ENCODE measurements at places on chromosomes 16 and 17. TPM values are rescaled to one million over a fixed set of nuclear protein-coding genes. Genes with fewer than 3 reads are reported as not detected.

DNA sequence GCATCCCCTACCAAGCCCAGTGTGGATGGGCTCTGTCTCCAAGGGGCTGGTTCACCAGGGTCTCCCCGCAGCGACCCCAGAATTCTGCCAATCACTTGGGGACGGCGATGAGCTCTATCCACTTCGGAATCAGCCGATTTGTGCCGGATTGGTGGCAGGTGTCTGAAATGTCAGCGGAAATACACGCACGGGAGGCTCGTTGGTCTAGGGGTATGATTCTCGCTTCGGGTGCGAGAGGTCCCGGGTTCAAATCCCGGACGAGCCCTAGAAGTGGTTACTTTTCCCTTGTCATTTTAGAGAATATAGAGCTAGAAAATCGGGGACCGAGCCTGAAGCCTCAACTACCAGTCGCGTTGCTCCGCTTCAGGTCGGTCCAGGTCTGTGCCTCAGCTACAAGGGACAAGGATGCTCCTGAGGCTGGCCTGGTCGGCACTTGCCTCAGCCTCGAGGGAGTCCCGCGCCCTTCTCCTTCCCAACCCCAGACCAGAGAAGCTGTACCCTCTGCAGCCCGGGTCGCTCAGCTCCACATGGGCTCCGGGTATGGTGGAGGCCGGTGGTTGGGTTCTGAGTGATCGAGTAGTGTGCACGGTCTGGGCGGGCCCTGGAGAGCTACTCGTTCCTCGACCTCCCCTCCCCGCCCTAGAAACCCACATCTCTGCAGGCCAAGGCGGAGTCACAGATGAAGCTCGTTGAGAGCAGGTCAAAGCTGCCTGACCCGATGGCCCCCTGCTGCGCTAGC is 16.0 kb upstream of the OR1F1 start:
- DNase-seq = no peak

GRCh38 chr17:67711916-67712315 is 5.8 kb upstream of the NOL11 start:
- no peak for DNase-seq

PRR35 gene
- polyA plus RNA-seq = not detected

DNA sequence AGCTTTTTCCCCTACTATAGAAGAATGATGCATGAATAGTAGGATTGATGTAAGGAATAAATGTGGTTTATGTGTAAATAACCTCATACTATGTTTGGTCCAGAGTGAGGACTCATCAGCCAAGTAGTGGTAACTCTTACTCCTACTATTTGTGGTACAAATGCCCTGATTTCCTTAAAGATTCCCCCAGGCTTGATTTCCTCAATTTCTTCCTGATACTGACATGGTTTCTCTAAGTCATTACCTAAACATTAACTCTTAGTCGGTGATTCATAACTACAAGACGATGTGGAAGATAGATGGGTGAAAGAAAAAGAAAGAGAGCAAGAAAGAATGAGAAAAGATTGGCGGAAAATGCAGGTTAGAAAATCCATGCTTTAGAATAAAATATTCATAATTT is 17.2 kb upstream of the MYOCD start:
- no peak for DNase-seq

DNA sequence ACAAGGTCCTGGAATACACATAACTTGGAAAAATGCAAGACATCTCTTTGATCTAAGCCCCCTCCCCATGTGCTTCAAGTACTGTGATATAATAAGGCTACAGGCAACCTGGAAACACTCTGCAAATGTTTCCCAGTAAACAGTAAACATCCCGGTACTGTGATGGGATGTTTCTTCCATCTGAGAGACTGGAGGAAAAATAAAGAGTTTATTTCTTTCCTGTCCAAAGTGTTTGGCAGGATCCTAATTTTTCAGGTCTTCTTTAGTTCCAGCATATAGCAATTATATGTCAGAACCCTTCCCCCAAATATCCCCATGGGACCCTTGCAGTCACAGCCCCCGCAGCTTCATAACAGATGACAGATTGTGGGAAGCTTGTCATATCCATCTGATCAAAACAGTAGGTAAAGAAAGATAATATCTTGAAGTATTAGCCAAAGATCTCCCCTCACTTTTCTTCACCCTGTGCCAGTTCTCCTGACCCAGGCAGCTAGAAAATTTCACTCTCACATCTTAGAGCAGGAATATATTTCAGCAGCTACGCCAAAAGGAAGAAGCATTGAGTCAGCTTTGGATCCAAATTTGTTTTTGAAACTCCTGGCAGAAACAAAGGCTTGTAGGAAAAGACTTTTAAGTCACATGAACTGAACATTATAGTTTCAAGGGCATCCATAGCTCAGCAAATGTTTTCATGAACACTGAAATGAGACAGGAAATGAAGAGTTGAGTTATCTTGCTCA is 141.3 kb downstream of the HS3ST3A1 start:
- DNase-seq = no peak

SP6 gene
- polyA plus RNA-seq = 0.05 TPM

GRCh38 chr17:13359774-13360173 is 242.0 kb downstream of the HS3ST3A1 start:
- no peak for DNase-seq

- DNase-seq = no peak
Observed at GRCh38 chr17:70702683-70703255, 533.4 kb downstream of the KCNJ2 start.
